ENCODE measurements at places on chromosomes 7 and 10.

- DNase-seq = no peak
These were observed 56.9 kb downstream of the ABI1 start for GRCh38 chr10:26803849-26804248.

- DNase-seq = no peak
These were observed 95.7 kb downstream of the GNAI1 start for GRCh38 chr7:80230327-80230726.

GRCh38 chr10:113555245-113555644 is 2.4 kb downstream of the HABP2 start:
- no peak for DNase-seq

- DNase-seq = no peak
These were observed 103.4 kb downstream of the PRTFDC1 start for GRCh38 chr10:24849051-24849450.

DNA sequence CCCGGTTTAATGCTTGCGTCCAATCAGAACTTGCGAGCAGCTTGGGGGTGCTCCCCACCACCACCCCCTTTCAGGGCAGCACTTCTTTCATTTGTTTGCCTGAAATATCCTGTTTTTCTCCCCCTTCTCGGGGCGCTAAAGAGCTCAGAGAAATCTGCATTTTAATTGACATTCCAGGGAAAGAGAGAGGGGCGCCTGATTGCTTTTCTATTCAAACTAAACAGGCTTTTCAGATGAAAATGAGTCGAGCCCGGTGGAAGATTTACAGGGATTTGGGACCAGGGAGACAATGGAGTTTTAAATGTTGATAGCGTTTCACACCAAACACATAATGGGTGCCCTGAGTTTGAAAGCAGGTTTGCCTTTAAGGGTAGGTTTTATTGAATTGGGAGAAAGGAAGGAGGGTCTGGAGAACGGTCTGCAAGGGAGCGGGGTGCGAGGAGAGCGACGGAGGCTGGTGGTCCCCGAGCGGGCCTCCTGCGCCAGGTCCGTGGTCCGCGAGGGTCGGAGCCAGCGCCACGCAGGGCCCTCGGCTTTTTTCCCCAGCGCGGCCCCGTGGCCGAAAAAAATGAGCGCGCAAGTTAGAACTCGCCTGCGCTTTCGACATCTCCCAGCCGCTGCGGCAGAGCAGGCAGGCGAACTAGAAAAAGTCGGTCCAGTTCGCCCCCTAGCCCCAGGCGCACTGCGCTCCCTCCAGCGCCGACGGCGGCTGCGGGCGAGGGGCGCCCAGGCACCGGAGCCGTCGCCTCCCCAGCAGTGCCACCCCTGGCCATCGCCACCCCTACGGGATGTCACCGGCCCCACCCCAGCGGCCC is 1.3 kb downstream of the FGFR2 start:
- DNase-seq = no peak

DNA sequence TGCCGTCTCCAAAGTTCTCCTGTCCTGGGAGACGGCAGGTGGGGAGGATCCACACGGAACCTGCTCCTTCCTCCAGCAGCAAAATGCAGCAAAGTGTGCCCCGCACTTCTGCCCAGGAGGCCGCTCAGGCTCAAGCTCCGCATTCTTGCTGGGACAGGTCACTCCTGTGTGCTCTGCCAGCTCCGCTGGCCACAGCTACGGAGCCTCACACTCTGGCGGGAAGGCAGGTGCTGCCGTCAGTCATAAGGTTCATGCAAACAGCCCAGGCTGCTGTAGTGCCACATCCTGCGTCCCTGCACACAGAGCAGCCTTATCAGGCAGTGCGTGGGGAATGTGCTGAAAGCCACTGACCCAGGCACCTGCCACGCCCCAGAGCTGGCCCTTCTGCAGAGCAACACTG is 22.4 kb downstream of the ADGRA1 start:
- no peak for DNase-seq

DNA sequence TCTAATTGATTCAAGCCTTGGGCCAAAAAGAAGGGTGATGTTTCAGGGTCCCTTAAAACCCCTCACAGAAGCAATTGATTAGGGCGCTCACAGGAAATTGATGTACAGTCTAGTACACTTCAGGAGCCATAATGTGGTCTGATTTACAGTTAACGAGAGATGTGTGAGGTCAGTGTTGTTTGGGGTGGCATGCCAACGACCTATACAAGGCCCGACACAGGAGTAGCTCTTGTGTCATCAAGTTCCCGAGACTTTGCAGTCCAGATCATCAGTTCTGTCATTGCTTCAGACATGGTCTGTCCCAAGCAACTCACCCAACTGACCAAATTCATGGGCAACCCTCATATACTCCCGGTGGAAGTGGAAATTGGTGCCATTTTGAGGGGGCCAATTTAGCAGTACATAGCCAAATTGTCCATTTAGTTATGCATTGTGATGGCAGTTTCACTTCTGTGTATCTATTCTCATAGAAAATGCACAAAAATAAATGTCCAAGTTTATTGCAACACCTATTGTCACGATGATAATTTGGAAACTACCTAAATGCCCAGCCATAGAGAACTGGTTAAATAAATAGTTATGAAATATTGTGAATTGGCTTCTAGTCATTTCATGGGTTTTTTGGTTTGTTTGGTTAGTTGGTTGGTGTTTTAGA is 18.0 kb upstream of the ARID5B start:
- DNase-seq = no peak

DNA sequence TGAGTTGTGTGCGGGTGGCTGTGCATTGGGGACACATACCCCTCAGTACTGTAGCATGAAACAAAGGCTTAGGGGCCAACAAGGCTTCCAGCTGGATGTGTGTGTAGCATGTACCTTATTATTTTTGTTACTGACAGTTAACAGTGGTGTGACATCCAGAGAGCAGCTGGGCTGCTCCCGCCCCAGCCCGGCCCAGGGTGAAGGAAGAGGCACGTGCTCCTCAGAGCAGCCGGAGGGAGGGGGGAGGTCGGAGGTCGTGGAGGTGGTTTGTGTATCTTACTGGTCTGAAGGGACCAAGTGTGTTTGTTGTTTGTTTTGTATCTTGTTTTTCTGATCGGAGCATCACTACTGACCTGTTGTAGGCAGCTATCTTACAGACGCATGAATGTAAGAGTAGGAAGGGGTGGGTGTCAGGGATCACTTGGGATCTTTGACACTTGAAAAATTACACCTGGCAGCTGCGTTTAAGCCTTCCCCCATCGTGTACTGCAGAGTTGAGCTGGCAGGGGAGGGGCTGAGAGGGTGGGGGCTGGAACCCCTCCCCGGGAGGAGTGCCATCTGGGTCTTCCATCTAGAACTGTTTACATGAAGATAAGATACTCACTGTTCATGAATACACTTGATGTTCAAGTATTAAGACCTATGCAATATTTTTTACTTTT is 1.8 kb downstream of the DDIT4 start:
- no peak for DNase-seq

DNA sequence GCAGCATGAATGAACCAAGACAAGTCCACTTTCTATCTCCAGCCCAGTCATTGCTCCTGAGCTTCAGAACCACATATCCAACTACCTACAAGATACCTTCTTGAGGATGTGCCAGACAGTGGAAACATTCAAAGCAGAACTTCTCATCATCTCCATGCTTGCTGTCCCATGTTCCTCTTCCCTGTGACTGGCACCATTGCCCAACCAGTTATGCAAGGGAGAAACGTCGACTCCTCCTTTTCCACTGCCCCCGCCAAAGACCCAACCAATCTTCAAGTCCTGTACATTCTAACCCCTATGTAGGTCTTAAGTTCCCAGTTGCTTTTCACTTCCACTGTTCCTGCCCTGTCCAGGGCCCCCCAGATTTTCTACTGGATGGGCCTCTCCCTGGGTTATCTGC is 225.7 kb downstream of the RPS24 start:
- DNase-seq = no peak

- DNase-seq = no peak
These were observed 78.9 kb downstream of the LRRC17 start for GRCh38 chr7:102991540-102992214.

GRCh38 chr10:43001427-43001795 is 75.5 kb upstream of the RET start:
- DNase-seq = no peak

All from stimulated activated CD8-positive, alpha-beta memory T cell treated with anti-CD3 and anti-CD28 coated beads, Interleukin-7, amount 100 ng/mL, for 1 hour (primary cell).